ENCODE measurements at places on chromosomes 4 and X.

DNA sequence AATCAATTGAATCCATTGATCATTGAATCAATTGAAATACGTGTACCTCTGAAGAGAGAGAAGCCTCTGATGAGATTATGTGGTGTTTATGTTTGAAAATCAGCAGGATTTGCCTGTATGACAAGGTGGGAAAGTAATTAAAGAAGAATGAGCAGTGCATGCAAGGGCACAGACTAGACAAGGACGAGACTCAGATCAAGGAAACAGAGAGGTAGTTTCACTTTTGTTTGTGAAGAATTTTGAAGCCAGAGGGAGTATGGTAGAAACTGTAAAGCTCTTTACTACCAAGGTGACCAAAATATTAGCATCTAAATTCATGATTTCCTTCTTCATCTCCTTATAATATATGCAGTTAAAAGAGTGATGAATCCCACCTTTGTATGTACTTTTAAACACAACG lies 1830.0 kb upstream of the IGFBP7 start:
- DNase-seq: no peak

DNA sequence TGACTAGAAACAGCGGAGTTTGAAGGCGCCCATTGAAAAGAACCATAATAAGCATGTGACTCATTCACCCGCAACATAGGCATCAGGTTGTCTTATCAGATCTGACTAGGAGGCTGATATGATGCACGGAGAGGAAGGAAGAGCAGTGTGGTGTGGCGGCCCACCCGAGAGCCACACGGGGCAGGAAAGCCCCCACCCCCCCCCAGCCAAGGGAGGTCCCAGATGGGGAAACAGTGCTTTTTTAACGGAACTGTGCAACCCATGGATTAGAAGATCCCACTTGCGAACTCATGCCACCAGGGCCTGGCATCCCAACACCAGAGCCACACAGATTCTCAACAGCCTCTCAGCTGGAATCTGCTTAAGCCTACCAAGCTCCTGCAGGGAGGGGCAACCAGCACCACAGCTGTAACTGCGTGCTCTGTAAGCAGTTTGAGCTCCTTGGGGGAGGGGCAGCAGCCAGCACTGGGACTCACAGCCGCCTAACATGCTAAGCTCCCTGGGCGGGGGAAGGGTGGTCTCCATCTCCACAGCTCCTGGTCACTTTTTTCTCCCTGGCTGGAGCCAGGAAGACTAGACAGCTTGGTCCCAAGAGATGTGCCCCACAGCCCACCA lies 466.2 kb downstream of the PDGFC start:
- no peak for DNase-seq

GRCh38 chr4:48167538-48168263 lies 33.7 kb upstream of the TXK start:
- DNase-seq: no peak

DNA sequence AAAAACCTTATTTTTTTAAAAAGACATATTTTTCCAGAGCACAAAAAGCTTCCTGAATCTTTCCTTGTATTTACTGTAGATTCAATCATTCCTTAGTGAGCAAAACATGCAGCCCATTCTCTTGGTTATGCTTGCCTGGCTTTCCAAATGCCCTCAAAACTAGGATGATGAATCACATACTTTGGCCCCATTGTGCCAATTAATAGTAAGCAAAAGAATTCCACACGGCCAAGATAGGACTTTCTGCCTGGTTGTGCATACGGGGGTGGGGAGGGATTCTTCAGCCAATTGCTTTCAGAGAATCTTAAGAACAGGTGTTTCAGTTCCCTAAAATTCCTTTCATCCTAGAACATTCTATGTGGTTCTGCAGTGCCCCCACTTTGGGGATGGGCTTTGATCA lies 7.0 kb downstream of the RAI2 start:
- no peak for DNase-seq

DNA sequence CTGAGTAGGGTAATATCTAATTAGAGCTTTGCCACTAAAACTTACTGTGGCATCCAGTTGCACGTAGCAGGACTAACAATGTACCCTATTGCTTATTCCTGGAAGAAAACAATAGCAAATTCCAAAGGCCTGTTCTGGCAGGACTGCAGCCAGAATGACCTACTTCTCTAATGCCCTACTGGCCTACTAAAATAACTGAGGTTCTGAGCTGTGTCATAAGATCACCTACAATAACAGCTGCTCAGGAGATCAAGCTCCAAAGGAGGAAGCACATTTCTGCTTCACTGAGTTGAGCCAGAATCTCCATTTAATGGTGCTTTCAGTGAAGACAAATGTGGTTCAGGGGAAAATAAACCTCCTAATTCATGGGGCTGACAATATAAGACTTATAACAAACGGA lies 42.2 kb upstream of the CXCL8 start:
- no peak for DNase-seq

GRCh38 chr4:152255437-152255836 lies 280.5 kb downstream of the FBXW7 start:
- no peak for DNase-seq

DNA sequence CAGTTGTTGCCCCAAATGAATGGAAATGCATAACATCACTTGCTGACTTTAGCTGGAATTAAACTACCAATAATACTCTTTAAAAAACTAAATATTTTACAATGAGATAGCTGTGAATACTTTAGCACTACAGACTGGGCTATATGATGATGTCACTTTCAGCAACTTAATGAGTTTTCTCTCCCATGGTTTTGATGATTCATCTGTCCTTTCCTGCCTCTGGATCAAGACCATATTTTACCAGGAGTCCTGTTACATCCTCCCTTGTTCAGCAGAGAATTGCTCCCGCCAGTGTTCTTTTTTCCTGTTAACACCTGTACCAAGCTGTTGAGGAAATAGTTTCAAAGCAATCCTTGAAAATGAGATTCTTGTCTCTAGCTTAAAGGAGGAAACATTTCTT lies 543.0 kb downstream of the SPRY1 start:
- peak; percentile 64 for DNase-seq

DNA sequence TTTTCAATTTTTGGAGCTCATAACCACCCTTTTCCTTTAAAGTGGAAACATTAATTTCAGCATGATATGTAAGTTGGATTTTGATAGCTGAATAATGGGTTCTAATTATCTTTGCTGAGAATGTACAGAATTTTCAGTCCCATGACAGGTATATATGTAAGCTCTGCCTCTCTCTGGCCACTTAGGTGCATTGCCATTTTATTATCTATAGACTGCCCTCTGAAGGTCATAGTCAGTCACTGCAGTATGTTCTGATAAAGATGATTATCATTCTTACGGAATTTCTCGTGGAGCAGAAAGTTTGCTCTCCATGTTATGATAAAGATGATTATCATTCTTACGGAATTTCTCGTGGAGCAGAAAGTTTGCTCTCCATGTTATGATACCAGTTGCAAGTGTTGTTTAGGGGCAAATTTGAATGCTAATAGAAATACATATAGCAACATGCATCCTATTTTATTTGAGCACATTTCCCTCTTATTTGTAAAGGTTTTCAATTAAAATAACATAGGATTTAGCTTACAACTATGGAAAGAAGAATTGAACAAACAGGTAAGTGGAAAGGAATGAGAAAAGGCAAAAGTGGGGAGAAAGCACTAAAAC lies 10.4 kb downstream of the AFP start:
- no peak for DNase-seq

DNA sequence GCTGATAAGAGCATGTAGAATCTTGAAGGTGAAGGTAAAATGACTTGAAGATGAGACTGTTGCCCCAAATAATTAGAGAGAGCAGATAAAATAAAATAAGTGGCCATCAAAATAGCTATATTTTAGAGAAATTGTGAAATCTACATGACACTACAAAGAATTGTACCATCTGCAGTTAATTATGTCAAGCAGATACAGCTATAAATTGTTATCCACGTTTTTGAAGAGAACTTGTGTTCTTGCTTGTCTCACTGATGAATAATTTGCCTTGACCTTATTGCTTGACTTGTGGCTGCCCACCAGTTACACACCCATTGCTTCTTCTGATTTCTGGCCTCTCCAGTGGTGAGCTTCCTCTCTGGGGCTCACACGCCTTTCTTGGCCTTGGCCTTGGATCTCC lies 75.8 kb upstream of the TNIP3 start:
- DNase-seq: no peak

DNA sequence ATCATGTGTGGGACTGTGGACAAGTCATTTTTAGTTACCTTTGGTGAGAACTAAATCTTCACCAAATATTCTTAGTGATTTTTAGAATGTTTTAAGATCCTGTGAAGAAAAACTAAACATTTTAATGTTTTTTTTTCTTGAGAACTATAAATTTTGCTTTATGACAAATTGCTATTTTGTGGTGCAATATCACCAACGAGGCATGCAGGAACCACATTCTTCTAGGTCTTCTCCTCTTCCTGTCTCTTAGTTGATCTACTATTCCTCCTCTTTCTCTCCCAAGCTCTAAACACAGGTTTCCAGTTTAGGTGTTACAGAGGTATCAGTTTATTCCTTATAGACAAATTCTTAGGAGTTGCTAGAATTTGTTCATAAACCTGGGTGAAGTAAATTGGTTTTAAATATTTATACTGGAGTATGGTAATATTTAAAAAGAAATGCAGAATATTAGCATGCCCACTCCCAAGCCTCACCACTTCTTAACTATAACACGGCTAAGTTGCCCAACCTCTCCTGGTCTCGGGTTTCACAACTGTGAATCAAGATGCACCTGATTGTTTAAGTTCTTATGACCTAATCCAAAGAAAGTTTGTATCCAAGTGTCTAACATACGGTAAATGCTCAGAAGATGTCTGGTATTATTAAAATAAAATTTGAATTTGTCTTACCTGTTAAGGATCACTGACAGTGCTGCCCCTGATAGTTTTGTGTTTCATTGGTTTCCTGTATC lies 56.5 kb upstream of the CLNK start:
- DNase-seq: no peak

GRCh38 chr4:149280806-149281205 lies 534.8 kb downstream of the IQCM start:
- no peak for DNase-seq

DNA sequence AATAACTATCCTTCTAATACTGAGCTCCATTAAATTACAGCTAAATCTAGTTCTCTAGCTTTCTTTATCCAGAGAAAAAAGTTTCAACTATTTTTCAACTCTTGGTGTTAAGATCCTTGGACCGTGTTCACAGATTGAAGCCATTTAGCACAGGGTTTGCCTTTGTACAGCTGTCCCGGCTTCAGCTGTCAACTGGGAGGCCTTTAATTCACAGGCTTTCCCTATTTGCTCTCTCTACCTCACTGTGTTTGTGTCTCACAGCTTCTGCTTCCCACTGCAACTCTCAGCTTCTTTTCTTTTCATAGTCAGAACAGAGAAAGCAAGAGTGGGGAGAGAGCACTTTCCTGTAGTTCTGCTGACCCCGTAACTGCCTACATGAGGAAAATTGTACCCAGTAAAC lies 76.9 kb upstream of the SMAD1 start:
- no peak for DNase-seq

DNA sequence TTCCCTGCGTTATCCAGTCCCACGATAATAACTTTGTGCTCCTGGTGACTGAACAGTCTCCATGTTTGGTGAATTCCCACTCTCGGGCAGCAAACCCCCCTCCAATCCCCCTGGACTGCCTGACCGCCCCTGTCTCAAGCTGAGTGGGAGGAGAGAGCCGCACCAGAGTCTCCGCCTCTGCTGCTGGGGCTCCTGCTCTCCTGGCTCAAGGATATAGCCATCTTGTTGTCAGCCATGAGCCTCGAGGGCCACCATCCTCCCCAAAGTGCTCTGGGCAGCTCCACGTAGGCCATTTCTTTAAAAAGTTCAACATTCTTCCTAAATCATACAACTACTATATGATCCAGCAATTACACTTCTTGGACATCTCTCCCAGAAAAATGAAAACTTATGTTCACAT lies 49.3 kb upstream of the PGRMC1 start:
- DNase-seq: no peak

DNA sequence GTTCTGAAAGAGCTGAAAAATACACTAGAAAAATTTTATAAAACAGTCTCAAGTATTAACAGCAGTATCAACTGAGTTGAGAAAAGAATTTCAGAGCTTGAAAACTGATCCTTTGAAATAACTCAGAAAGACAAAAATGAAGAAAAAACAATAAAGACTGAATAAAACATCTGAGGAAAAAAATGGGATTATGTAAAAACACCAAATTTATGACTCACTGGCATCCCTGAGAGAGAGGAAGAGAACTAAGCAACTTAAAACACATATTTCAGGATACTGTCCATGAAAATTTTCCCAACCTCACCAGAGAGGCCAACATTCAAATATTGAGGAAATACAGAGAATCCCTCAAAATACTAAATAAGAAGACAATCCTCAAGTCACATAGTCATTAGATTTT lies 22.9 kb downstream of the PABPC4L start:
- no peak for DNase-seq
